ENCODE measurements at places on chromosomes 2 and 18.

GRCh38 chr2:234843411-234843810 lies 108.4 kb upstream of the SH3BP4 start:
- no peak for DNase-seq

- DNase-seq: no peak
Measured at GRCh38 chr2:120287183-120288015, 34.7 kb downstream of the RALB start.

- no peak for DNase-seq
Measured at GRCh38 chr2:192265751-192266150, 71.0 kb upstream of the TMEFF2 start.

DNA sequence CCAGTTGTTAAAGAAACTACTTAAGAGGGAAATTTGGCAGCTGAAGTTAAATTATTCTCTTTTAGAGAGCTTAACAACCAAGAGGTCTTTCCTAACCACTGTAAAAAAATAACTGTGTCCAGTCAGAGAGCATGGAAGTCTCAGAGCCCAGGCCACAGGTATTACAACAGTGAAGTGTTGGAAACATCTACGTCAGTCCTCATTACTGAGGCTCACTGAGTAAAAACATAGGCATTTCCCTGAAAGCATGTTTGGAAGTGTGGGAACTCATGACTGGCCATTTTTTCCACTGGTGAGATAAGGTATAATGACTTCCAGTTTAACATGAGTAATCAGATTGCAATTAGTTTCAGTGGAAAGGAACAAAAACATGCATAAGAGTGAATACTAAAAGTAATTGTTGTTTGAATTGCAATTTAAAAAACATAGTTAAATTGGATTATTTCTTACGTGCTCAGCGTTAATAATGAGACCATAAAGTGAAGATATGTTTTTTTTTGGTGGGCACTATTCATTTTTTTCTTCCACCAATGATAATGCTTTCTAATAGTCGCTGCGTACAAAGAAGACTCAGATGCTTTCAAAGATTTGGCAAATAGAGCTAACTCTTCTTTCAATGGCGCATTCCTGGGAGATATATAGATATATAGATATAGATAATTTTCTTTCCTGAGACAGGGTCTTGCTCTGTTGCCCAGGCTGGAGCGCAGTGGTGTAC lies 60.8 kb downstream of the EFEMP1 start:
- DNase-seq: no peak

DNA sequence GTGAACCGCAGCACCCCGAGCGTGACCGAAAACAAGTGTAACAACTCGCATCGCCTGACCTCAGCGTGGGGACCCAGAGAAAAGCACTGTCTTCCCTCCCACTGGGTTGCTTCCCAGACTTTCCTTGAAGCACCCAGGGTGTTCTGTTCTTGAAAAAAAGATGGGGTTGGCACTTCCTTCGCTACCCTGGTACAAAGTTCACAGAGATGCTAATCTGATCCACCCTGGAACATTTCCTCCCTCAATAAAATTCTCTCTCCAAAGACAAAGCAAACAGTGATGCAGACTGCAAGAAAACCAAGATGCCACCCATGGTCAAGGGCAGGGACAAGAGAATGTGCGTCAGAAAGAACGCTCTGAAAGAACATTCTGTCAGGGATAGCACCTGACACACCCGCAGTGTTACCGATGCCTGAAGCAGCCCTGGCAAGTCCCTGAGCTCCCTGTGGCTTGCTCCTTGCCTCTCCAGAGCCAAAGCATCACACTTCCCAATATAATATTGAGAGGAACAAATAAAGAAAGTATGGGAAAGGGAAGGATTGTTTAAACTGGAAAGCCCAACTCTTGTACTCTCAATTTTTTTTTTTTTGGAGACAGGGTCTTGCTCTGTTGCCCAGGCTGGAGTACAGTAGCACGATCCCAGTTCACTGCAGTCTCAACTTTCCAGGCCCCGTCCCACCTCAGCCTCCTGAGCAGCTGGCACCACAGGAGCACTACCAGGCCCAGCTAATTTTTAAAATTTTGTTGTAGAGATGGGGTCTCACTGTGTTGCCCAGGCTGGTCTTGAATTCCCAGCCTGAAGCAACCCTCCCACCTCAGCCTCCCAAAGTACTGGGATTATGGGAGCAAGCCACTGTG lies 70.7 kb downstream of the TBC1D8 start:
- no peak for DNase-seq

GRCh38 chr2:111122631-111123421 lies 2.1 kb downstream of the BCL2L11 start:
- peak; percentile 36 for DNase-seq

DNA sequence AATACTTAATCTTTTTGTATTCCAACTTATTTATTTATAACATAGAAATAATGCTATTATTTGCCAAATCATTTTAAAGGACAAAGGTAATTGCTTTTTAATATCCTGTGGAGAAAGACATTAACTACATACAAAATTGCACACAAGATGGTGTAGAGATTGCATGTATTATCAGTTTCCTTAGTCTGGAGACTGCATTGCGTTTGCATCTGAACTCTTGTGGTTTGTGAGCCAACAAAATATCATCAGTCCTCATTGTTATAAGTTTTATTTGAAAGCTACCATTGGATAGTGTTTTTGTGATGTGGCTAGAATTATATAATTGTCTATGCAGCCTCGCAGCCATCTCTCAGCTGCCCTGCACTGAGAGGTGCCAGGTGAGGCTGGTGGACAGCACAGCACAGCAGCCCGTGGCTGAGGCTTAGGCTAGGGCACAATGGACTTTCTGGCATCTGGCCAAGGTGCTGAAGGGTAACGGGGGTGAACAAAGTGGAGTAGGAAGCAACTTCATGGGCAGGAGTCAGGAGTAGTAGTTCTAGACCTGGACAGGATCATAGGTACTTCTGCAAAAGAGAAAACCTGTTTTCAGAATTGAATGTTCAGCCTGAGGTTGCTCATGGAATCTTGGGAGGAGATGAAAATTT lies 15.1 kb downstream of the RASGRP3 start:
- DNase-seq: no peak

- DNase-seq: no peak
Measured at GRCh38 chr18:73980289-73980979, 167.2 kb downstream of the FBXO15 start.

GRCh38 chr2:212713681-212714080 lies 175.1 kb upstream of the ERBB4 start:
- no peak for DNase-seq

GRCh38 chr2:189837326-189837725 lies 53.1 kb downstream of the PMS1 start:
- no peak for DNase-seq

- peak; percentile 84 for DNase-seq
Measured at GRCh38 chr2:26346454-26347053, at the start of gene ADGRF3. Gene ADGRF3 (minus strand): TSS chr2:26346789. CDS start chr2:26346234, 555 bp downstream.

DNA sequence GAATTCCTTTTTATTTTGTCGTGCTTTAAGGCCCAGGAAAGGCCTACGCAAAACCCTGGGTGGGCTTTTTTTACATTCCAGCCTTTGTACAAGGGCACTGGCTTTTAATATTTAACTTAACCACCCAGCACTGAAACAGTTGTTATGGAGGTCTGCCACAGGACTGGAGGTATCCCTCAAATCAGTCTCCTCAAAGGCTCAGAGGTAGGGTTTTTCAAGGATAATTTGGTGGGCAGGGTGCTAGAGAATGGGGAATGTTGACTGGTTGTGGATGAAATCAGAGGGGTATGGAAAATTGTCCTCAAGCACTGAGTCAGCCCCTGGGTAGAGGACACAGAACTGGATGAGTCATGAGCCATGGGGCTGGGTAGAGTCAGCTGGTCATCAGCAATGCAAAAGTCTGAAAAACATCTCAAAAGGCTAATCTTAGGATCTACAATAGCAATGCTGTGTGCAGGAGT lies 443.1 kb downstream of the THSD7B start:
- DNase-seq: no peak
